ENCODE measurements at places on chromosomes 7 and 10. TPM values are rescaled to one million over a fixed set of nuclear protein-coding genes. Genes with fewer than 3 reads are reported as not detected.

Gene GIMAP8
- polyA plus RNA-seq, result 4.1 TPM

Gene FOXP2
- polyA plus RNA-seq, result 11.1 TPM

GRCh38 chr10:75294518-75294865, 58.7 kb upstream of the COMTD1 start:
- DNase-seq, result no peak

Gene SLC39A12
- not detected for polyA plus RNA-seq

Gene IPMK
- polyA plus RNA-seq, result 7.5 TPM

Gene SCIN
- 122 TPM for polyA plus RNA-seq

DNA sequence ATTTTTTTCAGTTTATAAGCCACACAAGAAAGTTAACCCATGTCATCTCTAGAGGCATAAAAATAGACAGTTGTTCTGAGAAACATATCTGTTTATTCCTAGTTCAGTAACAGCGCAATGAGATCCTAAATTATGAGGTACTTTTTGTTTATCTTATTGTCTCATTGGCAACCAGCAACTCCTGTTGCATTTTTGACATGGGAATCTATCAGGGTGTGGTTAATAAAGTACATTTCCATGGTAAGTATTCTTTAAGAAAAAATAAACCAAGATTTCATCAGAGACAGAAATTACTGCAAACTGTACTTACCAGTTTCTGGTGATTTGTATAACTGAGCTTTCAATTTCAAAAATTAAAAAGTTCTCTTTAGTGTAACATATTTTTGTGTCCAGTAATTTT, 9.0 kb downstream of the FAS start:
- DNase-seq, result no peak

Gene CTNNA3
- polyA plus RNA-seq, result 1.0 TPM

Gene CPA2
- polyA plus RNA-seq, result 0.34 TPM

DNA sequence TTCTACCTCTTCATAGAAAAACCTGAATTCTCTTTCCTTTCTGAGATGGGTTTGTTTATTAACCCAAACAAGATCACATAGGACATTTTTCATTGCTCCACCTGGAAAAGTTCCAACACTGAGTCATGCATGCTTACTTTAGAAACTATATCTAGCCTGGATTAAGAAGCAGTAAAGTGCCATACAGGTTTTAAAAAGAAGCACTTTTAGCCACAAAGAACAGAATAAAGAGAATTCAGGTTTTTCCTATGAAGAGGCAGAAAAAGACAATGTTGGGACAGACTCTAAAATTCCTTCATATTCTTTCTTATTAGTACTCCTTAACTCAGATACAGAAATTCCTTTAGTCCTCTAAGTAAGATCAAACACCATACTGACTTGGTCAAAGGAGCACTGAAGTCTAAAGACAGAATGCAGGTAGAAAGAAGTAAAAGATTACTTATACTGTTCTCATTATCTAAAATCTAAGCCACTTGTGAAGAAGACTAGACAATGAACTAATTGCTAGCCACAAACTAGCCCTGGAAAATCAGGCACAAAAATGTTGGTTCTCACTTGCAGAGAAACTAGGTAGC, 241.3 kb downstream of the ANK3 start:
- no peak for DNase-seq

Gene MLXIPL
- polyA plus RNA-seq, result 2.3 TPM

DNA sequence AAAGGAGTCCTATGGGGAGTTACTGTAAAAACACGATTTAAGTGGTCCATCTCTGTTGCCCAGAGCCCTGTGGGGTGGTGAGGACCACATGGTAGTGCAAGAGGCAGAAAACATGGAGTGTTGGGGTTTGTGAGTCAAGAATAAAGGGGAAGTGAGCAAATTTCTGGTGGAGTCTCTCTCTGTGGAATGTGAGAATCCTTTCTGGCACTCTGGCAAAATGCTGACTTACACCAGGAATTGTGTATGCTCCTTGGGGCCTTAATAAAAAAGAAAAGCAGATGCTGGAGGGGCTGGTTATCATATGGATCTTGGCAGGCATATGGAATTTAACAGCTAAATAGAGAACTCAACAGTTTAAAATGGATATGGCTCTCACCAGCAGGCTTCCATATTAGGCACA, 486.0 kb downstream of the TNS3 start:
- no peak for DNase-seq

GRCh38 chr10:117000580-117000979, 4.4 kb downstream of the SHTN1 start:
- no peak for DNase-seq

- DNase-seq, result no peak
Observed at GRCh38 chr7:157464971-157465886, 128.4 kb downstream of the DNAJB6 start.

DNA sequence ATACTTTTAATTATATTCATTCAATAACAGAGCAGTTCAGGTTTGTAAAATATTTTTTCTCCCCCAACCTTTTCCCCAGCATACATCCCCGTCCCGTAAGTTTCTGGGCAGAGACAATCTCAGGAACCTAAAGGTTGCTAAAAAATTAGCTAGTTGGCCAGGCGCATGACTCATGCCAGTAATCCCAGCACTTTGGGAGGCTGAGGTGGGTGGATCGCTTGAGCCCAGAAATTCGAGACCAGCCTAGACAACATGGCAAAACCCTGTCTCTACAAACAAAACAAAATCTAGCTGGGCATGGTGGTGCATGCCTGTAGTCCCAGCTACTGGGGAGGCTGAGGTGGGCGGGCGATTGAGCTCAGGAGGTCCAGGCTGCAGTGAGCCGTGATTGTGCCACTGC, 40.2 kb downstream of the TCF7L2 start:
- DNase-seq, result no peak

Gene RASA4B
- polyA plus RNA-seq, result 7.4 TPM

GRCh38 chr7:40658729-40659128, 523.9 kb downstream of the SUGCT start:
- DNase-seq, result no peak

Gene PPP1R17
- polyA plus RNA-seq, result not detected

GRCh38 chr10:112336556-112337201, 37.2 kb upstream of the ACSL5 start:
- DNase-seq, result no peak

- DNase-seq, result no peak
Observed at GRCh38 chr10:80283119-80283518, 6.3 kb downstream of the MAT1A start.

Gene C10orf62
- 0.45 TPM for polyA plus RNA-seq

Data from left renal pelvis (tissue), 4 donors.